Activated naive CD4-positive, alpha-beta T cell treated with anti-CD3 and anti-CD28 coated beads for 36 hours (primary cell): ENCODE measurements at places on chromosomes 7 and 10. TPM values are rescaled to one million over a fixed set of nuclear protein-coding genes. Genes with fewer than 3 reads are reported as not detected.

- no peak for DNase-seq
These were observed 128.9 kb downstream of the MTPAP start for GRCh38 chr10:30219971-30220751.

DNA sequence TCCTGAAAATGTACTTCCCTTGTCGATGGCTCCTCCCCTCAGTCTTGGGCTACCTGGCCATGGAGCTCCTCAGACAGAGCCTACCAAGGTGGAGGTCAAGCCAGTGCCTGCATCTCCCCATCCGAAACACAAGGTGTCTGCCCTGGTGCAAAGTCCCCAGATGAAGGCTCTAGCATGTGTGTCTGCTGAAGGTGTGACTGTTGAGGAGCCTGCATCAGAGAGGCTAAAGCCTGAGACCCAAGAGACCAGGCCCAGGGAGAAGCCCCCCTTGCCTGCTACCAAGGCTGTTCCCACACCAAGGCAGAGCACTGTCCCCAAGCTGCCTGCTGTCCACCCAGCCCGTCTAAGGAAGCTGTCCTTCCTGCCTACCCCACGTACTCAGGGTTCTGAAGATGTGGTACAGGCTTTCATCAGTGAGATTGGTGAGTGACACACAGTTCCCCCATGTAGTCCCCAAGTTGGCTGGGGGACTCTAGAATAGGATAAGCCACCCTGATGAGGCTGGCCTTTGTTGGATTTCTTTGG is 8.8 kb downstream of the PPRC1 start:
- no peak for DNase-seq

- DNase-seq: no peak
These were observed 276.9 kb downstream of the TNS3 start for GRCh38 chr7:47304727-47305719.

GRCh38 chr7:108464743-108465142 is 8.5 kb upstream of the NRCAM start:
- DNase-seq: no peak

GRCh38 chr7:36300696-36301350 is 88.8 kb upstream of the ANLN start:
- DNase-seq: no peak

GRCh38 chr10:110612087-110612486 is 32.0 kb upstream of the RBM20 start:
- no peak for DNase-seq

DNA sequence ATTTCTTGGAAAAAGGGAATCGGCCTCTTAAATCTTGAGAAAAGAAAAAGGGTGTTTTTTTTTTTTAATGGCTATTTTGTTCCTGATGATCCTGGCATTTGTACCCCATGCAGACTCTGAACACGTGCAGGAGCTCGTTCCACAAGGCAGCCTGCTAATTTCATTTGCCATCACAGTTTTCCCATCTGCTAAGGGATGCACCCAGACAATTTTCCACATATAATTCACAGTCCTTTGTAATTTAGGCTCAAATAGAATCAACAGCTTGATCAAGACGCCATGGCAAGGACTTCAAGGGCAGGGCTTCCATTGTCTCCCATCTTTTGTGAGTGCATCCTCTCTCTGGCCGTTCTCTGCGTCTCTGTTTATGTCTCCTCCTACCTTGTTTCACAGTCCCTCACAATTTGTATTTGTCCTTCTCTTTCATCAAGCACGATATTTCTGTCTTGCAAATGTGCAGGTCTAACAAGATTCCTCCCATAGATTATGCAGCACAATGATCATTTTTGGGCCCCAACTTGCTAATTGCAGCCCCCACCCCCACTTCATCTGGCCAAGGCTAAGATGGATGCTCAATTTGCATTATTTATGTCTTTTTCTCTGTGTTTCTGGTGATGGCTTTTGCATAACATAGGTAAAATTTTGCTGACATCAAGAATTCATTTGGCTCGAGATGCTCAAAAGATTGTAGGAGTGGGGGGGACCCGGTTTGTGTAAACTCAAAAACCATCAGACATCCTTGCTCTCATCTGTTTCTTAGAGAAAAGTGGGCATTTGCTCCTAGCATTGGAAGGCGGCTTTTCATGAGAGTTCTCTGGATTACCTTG is 356.0 kb upstream of the NPVF start:
- no peak for DNase-seq

GRCh38 chr7:46764100-46764936 is 817.6 kb downstream of the TNS3 start:
- no peak for DNase-seq

DNA sequence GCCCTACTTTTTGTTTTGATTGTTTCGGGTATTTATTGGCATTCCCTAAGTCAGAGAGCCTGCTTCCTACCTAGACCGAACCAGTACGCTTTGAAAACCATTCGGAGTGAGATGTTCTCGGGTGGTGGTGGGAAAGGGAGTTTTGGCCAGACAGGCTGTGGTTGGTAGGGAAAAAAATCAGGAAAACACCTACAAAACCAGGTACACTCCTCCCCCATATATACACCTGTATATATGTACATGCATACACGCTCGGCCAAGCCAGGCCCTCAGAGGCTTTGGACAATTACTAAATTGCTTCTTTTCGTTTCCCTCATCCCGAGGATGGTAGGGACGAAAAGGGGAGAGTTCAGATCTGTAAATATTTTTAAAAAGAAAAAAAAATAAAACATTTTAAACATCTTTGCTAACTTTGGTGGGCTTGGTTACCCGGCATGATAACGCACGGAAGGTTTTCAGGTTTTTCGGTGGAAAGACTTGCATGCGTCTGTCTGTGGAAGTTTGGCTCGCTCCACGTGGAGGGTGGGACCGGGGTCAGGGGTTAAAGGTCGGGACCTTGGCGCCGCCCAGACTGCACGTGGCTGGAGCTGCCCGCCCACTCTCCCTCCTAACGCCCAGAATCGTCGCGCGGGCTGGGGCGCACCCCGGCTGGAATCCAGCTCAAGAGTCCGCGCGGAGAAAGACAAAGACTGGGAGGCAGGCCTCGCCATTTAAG is 2.5 kb downstream of the HMX2 start:
- peak; percentile 59 for DNase-seq

- DNase-seq: no peak
These were observed 12.2 kb downstream of the LZTS2 start for GRCh38 chr10:101011517-101012423.

GRCh38 chr10:132465193-132465888 is 68.3 kb downstream of the PWWP2B start:
- no peak for DNase-seq

- no peak for DNase-seq
These were observed 22.0 kb downstream of the ITGB8 start for GRCh38 chr7:20352573-20353306.

DNA sequence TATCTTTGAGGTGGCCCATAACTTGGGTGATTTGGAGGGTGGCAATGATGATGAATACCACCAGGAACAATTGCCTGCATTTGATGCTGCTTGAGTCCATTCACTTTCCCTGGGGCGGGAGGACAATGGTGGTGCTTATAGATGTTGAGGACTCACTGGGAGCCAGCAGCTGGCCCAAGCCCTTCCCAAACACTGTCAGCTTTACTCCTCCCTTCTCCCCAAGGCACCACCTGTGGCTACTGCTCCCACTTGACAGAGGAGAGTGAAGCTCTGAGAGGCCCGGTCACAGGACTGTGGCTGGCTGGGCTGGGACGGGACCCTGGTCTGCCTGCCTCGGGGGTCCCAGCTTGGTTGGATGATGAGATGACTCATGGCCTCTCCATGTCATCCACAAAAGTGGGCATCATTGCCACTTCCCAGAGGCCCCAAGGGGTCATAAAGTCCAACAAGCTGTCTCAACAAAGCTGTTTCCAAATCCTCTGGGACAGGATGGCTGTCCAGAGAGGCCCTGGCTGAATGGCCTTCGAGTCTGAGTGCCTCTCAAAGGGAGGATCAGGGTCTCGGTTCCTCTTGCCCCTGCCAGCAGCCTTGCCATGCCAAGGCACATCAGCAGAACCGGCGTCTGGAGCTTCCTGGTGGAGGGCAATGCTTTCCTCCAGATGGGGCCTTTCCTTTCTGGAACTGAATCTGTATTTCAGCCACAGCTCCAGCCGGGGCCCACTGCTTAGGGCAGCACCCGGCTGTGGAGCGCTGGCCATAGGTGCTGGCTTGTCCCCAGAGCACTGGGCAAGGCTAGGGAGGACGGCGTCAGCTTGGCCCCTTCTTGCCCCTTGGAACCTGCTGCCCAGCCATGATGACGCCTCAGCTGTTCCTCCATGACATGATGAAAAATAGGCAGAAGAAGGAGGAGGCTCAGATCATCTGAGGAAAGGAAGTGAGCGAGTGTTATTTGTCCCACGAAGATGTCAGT is 47.0 kb upstream of the PLEKHA1 start:
- no peak for DNase-seq

DNA sequence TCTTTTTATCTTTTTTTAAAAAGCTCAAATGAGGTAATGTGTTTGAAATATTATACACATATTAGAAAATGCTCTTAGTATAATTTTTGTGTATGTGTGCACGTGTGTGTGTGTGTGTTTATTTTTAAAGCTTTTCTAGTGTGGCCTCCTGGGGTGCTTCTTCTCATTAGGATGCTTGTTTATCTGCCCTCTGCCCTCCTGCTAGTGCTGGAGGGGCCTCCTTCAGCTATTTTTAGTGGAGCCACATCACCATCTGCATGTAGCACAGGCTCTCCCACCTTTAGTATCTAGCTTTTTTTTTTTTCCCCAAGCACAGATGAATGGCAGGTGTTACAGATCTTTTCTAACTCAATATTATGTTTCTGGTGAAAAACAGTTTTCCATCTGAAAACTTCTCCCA is 155.7 kb upstream of the TMEM229A start:
- no peak for DNase-seq

- DNase-seq: no peak
These were observed 161.8 kb downstream of the SKIDA1 start for GRCh38 chr10:21363731-21364104.

DNA sequence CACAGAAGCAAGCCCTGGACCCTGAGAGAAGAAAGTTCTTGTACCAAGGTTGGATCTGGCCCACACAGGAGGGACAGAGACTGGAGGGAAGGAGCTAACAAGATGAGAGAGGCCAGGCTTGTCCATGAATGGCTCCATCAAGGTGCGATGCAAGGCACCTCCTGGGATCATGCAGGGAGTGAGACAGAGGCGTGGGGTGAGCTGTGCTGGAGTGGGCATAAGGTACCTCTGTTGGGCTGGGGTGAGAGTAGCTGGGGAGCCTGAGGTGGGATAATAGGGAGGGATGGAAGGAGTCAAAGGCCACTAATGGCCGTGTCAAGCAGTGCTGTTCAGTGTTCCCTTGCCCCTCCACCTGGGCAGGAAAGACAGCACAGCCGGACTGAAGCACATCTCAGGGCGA is 9.9 kb downstream of the TMEM72 start:
- DNase-seq: no peak

DNA sequence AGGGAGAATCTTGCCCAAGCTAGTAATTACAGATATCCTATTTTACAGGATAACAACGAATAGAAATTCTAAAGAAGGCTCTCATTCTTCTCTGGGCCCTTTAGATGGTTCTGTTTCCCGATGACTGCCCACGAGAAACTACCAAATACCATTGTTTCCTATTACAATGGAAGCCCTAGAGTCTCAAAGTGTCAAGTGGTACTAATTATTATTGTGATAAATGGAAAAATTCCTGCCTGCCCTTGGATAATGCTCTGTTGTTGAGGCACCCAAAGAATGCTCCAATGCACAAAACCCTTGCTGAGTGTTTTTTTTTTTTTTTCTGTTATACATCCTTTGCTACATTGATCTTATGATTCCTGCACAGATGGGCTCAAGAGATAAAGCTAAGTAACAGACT is 504.5 kb downstream of the XPNPEP1 start:
- DNase-seq: no peak

DNA sequence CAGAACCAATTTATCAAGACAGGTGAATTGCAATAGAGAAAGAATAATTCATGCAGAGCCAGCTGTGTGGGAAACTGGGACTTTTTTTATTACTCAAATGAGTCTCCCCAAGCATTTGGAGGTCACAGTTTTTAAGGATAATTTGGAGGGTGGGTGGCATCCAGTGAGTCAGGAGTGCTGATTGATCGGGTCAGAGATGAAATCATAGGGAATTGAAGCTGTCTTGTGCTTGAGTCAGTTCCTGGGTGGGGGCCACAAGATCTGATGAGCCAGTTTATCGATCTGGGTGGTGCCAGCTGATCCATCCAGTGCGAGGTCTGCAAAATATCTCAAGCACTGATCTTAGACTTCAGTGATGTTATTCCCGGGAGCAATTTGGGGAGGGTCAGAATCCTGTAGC is 9.9 kb upstream of the MYO1G start:
- DNase-seq: no peak

GRCh38 chr7:37540917-37541316 is 92.3 kb upstream of the ELMO1 start:
- DNase-seq: no peak

DNA sequence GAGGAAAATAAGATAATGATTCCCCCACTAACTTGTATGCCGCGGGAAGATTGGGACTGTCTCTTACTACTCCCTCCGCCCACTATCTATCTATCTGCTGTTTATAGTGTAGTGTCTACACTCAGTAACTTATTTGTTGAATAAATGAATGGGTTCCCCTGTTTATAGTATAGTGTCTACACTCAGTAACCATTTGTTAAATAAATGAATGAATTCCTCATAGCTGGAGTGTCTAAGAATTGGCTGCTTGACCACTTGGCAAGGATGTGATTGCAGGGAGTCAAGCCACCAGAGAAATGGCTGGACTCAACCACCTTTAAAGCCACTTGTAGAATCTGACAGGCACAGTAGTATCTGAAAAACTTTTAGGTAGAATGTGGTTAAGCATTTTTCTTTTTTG is 147.1 kb downstream of the TRIL start:
- DNase-seq: no peak

DNA sequence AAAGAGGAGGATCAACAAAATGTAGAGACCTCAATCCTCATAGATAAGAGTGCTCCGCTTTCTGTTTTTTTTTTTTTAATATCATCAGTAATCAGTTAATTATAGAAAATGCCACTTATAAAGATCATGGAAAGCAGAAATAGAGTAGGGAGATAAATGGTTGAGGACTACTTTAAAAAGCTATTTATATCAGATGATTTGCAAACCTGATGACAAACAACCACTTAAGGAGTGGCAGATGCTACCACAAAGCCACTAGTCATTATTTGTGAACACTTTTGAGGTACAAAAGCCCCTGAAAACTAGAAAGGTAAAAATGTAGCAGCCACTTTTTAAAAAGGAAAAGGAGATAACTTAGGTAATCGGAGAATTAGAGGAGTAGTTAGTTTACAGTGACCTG is 99.0 kb upstream of the CYP26C1 start:
- no peak for DNase-seq

DNA sequence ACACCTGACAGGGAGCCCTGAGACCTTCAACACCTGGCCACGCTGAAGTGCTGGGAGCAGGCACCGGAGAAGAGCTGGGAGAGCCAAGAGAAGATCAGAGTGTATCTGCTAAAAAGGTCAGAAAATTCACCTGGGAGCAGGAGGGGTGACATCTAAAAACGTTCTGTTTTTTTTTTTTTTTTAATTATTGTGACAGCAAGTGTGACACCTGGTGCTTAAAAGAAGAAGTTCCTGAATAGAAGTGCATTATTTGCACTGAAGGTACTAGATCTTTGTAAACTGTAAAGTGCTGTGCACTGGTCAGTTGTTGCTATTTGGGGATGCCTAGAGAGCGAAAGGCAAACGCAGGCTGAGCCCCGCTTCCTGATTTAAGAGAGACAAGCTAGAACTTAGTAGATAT is 422.0 kb downstream of the PLXNA4 start:
- no peak for DNase-seq

Gene RALA
- total RNA-seq: 30.3 TPM

Gene CPXM2
- total RNA-seq: not detected

Gene ELN
- total RNA-seq: 0.07 TPM

Gene ACSM6
- not detected for total RNA-seq

Gene HOXA3
- total RNA-seq: not detected

Gene ADCY1
- total RNA-seq: 0.30 TPM

Gene RET
- total RNA-seq: not detected

Gene CTTNBP2
- total RNA-seq: not detected

Gene UPK3BL2
- total RNA-seq: 5.5 TPM

Gene ASB10
- not detected for total RNA-seq

Gene TLL2
- total RNA-seq: 0.07 TPM
